ENCODE measurements at places on chromosomes 6 and 20. TPM values are rescaled to one million over a fixed set of nuclear protein-coding genes. Genes with fewer than 3 reads are reported as not detected.
A peak's percentile ranks its signal among the peaks of the same experiment; 100 is the strongest.

The LGSN gene
- not detected for total RNA-seq

The ROS1 gene
- total RNA-seq, result 5.5 TPM

The FOXO3 gene
- 49.2 TPM for total RNA-seq

The SEC23B gene
- total RNA-seq, result 23.3 TPM

The ZC2HC1B gene
- 0.36 TPM for total RNA-seq

The DPPA5 gene
- not detected for total RNA-seq

The ENPP3 gene
- 0.05 TPM for total RNA-seq

GRCh38 chr6:120354452-120355098, 979.7 kb downstream of the TBC1D32 start:
- no peak for DNase-seq

DNA sequence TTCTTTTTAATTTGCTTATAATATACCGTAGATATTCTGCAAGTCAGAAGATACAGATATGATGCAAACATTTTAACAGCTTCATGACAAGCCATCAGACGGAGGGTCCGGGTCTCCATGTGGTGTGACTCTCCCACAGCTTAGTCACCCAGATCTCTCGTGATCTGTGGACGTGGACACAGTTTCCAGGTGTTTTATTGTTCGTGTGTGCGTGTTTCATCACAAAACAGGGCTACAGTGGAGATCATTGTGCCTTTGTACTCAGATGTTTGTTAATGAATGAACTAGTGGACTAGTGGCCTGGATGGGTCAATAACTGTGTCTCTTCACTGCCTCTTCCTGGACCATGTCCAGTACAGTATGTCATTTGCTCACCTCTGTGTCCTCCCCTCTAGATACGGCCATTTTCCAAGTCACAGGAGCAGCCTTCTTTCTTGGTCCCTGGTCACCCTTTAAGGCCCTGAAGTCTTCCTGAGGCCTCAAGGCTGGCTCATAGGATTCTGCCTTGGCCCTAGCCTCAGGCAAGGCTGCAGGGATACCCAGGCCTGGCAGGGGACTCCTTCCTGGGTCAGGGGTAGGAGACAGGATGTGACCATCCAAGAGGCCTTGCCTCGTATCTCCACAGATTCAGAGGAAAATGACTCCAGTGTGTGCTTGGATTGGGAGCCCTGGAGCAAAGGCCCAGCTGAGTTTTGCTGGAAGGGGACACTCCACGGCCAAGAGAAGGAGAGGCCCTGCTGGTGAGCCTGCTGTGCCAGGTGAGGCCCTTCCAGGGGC, 4.6 kb downstream of the ADIG start:
- no peak for DNase-seq

DNA sequence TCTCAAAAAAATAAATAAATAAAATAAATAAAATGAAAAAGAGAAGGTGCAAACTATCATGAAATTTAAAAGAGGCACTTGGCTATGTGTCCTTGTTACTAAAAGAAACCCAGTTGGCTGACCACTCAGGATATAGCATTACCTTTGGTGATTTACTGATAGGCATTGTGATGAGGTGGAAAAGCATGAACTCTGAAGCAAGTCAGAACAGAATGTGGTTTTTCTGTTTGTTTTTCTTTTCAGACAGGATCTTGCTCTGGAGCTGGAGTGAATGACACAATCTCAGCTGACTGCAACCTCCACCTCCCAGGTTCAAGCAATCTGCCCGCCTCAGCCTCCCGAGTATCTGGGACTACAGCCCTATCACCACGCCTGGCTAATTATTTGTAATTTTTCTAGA, 31.9 kb downstream of the ZNF184 start:
- DNase-seq, result no peak

DNA sequence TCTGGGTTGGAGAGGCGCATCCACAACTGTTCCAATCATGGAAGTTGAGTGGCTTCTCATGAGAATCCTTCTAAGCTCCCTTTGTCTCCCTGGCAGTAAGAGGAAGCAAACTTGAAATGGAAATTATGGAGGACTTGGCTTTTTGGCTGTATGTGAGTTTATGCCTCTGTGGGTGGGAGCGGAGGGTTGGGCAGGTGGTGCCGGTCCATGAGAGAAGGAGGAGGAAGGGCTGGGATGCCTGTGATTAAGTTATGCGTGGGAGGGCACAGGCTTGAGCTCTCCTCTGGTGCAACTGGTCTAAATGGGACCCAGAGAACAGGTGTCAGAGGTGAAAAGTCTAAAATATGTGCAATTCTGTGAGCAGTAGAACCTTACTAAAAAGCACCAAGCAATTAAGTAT, 2.2 kb downstream of the PHACTR3 start:
- DNase-seq, result no peak

DNA sequence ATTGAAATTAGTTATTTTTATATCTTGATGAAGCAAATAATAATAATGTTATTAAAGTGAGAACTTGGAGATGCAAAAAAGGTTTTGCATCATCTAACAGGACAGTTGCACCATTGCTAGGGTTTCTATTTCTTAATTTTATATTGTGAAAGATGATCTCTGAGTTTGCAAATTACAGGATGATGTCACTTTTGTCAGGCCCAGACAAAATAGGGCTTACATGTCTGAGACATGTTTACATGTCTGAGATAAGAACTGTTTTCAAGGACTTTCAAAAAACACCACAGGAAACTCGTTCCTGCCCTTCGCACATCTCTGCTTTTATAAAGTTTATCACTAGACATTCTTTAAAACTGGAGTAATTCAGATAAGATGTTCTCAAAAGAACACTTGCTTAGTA, 1075.8 kb upstream of the MANEA start:
- DNase-seq, result no peak

GRCh38 chr6:97462031-97462430, 179.0 kb upstream of the MMS22L start:
- peak; percentile 11 for DNase-seq

DNA sequence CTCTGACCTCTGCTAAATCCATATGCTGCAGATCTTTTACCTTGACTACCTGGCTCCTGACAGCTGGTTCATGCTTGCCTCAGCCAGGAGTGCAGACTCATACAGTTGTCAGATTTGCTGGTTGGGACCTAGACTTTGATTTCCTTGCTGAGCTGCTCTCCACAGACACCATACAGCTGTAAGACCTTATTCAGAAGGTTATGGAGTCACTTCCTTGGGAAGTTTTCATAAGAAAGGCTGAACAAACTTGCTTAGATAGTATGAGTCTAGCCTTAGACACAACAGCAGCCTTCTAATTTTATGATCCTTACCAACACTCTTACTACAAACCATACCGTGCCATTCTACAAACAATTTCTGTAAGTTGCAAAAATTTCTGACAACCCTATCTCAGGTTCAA, 102.9 kb downstream of the EDN1 start:
- no peak for DNase-seq

DNA sequence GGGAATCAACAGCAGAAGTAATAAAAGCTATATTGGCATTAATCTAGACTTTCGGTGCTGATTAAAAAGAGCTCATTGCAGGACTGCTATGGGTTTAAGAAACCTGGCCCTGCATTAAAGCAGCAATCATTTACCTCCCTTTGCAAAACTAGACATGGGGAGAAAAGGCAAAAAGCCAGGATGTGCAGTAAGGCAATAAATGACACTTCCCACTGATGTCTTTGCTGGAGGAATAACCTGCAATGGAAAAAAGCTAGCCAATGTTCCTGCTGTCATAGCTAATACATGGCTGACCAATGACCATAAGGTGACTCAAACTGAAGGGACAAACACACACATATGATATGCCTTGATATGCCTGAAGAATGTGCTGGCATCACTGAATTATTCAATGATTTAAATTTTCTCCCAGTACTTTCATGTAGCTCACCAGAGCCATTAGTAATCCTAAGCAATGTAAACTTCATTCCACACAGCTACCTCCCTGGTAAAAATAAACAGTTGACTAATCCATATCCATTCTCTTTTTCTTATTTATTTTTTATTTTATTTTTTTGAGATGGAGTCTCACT, 8.7 kb downstream of the DNAAF9 start:
- DNase-seq, result no peak

DNA sequence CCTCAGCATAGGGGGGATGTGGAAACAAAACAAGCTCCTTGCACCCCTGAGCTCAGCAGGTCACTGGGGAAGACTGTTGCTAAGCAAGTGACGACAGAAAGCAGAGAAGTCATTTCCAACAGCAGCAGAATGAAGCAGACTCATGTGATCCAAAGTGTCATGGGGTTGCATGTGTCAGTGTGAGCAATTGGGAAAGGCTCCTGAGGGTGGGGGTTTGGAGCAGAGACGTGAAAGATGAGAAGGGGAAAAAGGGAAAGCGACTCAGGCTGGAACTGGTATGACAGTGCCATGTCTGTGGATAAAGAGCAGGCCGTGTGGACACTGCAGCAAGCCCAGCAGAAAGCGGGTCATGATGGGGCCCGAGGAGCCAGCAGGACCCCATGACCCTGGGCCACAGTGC, 363.9 kb downstream of the PREX1 start:
- peak; percentile 82 for DNase-seq

DNA sequence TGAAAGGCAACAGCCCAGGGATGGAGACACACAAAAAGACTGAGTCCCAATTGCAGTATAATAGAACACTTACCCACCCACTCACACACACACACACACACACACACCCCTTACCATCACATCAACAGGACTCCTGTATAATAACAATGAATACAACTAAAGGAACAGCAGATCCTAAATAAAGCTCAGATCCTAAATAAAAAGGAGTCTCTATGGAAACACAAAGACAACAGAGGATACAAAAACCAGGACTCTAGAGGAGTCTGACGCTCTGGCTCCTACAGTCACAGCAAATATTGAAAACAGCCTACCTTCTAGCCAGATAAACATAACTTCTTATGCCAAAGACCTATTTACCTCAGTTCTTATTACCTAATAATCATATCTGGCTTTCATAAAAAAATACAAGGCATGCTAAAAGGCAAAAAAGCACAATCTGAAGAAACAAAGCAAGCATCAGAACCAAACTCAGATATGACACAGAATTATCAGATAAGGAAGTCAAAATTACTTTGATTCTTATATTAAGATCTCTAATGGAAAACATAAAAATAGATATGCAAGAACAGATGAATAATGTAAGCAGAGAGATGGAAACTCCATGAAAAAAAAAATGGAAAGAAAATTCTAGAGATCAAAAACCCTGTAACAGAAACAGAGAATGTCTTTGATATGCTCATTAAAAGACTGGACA, 134.9 kb downstream of the MMUT start:
- no peak for DNase-seq

DNA sequence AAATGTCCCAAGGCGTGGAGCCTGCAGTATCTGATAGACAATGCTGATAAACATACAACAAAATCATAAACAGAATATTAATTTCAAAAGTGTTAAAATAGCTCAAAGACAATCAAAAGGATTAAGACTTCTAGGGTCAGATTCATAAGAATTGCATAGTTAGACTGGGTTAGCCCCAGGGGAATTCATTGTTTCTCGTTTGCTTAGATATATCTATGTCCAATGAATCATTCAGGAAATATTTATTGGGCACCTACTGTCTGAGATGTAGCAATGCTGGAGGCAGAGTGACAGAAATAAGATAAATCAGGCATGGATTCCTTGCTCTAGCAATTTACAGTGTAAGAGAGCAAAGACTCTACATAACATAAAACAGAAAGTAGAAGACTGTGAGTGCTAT, 124.4 kb upstream of the PRL start:
- DNase-seq, result no peak

DNA sequence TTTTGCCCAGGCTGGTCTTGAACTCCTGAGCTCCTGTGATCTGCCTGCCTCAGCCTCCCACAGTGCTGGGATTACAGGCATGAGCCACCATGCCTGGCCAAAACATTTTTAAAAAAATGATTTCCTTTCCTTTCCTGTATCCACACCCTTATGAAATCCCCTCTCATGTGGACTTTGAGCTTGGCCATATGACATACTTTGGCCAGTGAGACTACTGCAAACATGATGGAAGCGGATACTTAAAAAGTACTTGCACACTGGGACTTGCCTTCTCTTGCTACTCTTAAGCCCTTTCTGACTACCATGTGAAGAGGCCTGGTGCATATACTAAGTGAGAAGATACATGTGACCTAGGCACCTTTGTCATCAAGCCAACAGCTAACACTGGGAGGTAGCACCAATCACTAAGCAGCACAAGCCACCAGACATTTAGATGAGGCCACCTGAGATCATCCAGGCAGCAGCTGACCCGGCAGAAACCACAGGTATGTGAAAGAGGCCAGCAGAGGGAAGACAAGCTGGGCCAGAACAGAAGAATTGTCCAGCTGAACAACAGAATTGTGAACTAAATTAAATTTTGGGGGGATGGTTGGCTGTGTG, 78.5 kb upstream of the HDAC2 start:
- DNase-seq, result peak; percentile 83

DNA sequence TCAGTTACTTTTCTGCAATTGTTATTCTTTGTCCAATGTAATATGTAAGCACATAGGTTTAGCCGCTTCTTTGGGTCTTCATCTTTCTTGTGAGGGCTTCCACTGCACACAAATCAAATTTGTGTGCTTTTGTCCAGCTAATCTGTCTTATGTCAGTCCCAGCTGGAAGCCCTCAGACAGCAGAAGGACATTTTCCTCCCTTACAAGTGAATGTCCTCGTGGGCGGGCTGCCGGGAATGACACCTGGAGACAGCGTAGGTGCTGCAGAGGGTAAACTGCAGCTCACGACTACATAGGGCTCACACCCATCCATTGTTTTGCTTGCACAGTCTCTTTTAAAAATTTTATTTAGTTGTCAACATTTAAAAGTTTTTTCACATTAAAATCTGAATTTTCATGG, 24.6 kb upstream of the PPP1R14C start:
- no peak for DNase-seq

GRCh38 chr6:98384334-98384733, 450.0 kb upstream of the POU3F2 start:
- no peak for DNase-seq

DNA sequence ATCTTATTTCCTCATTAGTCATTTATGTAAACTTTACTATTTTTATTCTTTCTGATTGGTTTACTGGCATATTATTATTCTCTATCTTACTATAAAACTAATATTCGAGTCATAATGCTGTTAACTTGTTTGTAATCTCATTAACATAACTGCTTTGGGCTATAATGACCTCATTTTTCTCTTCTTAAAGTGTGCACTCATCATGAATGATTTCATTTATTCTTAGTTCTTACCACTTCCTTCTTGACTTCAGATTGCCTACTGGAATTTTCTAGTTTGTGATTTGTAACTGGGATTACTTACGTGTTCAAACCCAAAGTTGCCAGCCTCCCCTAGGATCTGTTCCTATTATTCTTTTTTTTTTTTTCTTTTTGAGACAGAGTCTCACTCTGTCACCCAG, 91.8 kb upstream of the TNFAIP3 start:
- DNase-seq, result no peak

DNA sequence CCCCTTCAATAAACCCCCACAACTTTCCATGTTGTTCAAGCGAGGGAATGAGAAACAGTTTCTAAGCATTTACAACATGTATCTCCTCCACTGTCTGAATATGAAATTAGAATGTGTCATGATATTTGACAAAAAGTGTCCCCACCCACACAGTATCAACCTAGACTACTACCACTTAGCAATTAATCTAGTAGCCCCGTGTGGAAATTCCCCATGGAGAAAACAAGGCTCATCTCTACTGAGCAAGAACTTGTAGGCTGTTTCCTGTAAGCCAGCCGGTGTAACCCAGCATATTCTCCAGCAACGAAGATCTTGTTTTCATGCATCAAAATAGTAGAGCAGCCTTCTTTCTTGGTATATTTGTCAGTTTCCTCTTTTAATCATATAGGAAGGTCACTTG, 115.0 kb downstream of the IRF4 start:
- no peak for DNase-seq
